HFFc6 (cell line): ENCODE measurements at places on chromosomes 2 and 18. TPM values are rescaled to one million over a fixed set of nuclear protein-coding genes. Genes with fewer than 3 reads are reported as not detected.
A peak's percentile ranks its signal among the peaks of the same experiment; 100 is the strongest.

- DNase-seq = no peak
These were observed 33.7 kb downstream of the STARD6 start for GRCh38 chr18:54323970-54324369.

DNA sequence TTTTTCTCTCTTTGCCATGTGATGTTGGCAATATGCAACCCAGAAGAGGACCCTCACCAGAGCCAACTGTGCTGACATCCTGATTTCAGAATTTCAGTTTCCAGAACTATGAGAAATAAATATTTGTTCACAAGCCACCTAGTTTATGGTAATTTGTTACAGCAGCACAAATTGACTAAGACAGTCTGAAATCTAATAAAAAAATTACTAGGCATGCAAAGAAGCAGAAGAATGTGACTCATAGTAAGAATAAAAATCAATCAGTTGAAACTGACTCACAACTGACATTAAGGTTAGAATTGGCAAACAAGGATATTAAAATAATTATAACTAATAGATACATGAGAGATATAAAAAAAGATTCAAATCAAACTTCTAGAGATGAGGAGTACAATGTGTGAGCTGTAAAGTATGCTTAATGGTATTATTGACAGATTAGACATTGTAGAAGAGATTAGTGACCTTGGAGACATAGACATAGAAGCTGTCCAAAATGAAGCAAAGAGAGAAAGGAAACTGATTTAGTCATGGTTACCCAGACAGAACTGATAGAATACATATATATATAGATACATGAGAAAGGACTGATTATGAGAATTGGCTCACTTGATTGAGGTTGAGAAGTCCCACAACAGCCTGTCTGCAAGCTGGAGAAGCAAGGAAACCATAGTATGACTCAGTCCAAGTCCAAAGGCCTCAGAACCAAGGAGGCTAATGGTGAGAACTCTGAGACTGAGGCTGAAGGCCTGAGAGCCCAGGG lies 27.8 kb upstream of the TTC39C start:
- peak; percentile 13 for DNase-seq

GRCh38 chr18:54116541-54117257 lies 107.8 kb downstream of the MBD2 start:
- DNase-seq = no peak

DNA sequence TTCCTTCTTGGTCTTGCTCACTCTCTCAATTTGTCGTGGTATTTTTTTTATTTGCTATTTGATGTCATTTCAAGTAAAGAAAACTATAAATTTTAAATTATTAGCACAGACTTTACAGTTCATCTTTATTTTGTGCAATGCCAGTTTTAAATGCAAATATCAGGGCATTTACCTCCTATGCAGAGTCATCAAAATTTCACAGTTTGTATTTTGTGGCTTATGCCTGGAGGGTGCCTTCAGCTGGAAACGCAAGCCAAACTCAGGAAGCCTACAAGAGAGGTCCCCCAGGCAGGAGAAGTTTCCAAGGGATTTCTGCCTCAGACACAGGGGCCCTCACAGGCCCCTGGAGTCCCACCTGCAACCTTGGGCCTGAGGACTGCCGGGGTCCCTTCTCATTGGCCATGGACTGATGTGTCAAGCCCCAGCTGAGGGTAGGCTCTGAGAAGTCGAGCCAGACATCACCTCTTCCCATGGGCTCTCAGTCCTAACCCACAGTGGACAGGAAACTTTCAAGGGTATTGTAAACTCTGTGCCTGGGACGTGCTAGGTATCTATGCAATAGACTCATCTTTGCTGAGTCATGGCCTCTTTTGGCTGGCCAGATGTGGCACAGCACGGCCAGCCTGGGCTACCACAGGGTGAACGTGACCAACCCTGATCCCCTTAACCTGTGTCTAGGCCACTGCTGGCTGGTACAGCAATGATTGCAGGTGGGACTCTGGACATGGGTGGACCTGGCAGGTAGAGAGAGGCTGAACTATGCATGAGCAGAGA lies 236.5 kb downstream of the CELF4 start:
- no peak for DNase-seq

GRCh38 chr18:50797142-50797541 lies 22.7 kb downstream of the MRO start:
- DNase-seq = no peak

GRCh38 chr2:167944825-167945659 lies 302.4 kb downstream of the STK39 start:
- DNase-seq = peak; percentile 16

- DNase-seq = no peak
These were observed 34.4 kb downstream of the MTA3 start for GRCh38 chr2:42602876-42603219.

- no peak for DNase-seq
These were observed 518.6 kb upstream of the MYT1L start for GRCh38 chr2:2849464-2850217.

MYL12A gene
- total RNA-seq = 362 to 658 TPM (median 490 TPM) in 3 replicates

PSMA8 gene
- not detected in 3 replicates for total RNA-seq

RANBP2 gene
- 55.9 to 64.7 TPM (median 61.9 TPM) in 3 replicates for total RNA-seq
